ENCODE measurements at places on chromosomes 12 and 14. TPM values are rescaled to one million over a fixed set of nuclear protein-coding genes. Genes with fewer than 3 reads are reported as not detected.

- DNase-seq: no peak
Observed at GRCh38 chr12:69642531-69642930, 31.8 kb upstream of the LRRC10 start.

DNA sequence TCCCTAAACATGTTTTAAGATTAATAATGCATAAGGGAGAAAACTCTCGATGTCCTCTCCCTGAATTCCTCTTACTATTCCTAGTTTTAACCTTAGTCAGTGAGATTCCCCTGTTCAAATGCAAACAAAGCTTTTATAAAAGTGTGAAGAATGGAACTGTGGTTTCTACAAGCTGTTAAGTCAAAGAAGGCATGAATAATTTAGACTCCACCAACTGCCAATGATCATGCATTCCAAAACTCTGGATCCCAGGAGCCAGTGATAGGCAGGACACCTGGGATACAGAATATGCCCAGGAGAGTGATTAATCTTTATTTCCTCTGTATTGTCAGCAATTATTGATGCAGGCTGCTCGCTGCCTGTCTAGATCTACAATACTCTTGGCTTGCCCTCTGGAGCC lies 190.3 kb upstream of the ATF7IP start:
- no peak for DNase-seq

GRCh38 chr14:95649230-95649629 lies 37.0 kb upstream of the TCL1B start:
- DNase-seq: no peak

DNA sequence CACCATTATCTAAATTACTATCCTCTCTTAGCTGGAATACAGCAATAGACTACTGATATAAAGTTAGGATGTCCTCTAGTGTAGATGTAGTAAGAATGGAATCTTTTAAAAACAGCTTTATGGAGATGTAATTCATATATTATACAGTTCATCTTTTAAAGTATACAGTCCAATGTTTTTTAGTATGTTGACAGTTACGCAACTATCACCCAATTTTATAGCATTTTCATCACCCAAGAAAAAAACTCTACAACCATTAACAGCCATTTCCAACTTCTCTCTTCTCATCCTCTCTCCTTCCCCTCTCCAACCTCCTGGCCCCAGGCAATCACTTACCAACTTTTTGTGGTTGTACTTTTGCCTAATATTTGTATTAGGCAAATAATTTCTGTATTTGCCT lies 22.6 kb downstream of the EPYC start:
- no peak for DNase-seq

GRCh38 chr12:257521-258321 lies 4.9 kb downstream of the SLC6A13 start:
- DNase-seq: no peak

CDKN1B gene
- polyA plus RNA-seq: 45.3 TPM

SIX6 gene
- polyA plus RNA-seq: 0.08 TPM

TAS2R43 gene
- polyA plus RNA-seq: 0.35 TPM

OVCH1 gene
- 0.54 TPM for polyA plus RNA-seq
